ENCODE measurements at places on chromosomes 6 and 20.

GRCh38 chr20:63896264-63897105, 1.6 kb downstream of the DNAJC5 start:
- no peak for DNase-seq

DNA sequence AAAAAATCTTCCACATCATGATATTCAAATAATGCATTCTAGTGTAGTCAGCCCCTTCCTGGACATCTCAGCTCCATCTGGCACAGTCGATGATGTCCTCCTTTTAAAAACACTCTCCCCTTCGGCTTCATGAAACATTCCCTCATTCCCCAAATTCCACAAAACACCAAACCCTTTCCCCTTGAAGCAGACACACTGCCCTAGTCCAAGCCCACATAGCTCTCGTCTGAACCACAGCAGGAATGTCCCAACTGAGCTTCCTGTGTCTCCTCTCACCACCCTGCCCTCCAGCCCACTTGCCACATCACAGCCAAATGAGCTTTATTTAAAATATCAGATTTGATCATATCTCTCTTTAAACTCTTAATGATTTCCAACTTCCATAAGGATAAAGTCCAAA, 106.4 kb upstream of the CARMIL1 start:
- DNase-seq = no peak

GRCh38 chr6:7155871-7156579, 48.3 kb downstream of the RREB1 start:
- no peak for DNase-seq

- no peak for DNase-seq
These were observed 122.3 kb downstream of the KIF6 start for GRCh38 chr6:39602601-39603519.

GRCh38 chr6:110284855-110285254, 73.3 kb downstream of the METTL24 start:
- DNase-seq = no peak

DNA sequence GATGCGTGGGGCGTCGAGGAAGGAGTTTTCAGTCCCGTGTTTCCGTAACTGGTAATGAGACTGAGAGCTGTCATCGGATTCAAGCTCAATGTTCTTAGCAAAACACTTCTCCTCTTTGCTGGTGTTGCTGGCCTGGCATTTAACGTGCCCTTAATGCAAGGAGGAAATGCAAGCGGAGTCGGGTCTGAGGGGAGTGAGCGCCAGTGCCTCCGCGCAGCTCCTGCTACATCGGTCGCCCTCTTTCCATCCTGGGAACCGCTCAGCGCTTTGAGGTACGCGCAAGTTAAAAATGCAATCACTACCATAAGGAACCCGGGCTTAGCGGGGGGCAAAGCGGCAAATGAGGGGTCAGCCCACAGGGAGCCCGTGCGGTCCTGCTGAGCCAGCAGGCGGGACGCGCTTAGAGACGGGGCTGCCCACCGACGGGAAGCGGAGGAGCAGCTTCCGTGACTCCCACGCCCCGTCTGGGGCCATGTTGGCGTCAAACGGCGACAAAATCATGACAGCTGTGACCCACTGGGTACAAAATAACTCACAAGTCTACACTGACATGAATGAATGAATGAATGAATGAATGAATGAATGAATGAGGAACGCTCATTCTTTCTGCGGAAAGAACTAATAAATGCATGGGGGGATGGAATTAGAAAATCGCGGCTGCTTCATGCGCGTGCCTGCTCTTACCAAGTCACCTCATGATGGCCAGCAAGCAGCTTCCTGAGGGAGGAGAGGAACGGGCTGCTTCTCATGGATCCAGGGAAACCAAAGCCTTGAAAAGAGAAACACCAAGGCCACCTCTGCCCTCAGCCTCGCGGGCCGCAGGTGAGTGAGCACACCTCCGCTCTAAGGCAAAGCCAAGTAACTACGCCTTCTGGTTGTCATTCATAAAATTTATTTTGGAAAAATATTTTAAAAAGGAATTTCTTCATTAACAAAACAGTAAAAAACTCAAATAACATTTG, 9.3 kb downstream of the DLL1 start:
- DNase-seq = no peak

- no peak for DNase-seq
These were observed 61.4 kb downstream of the TXLNB start for GRCh38 chr6:139230391-139230840.

- no peak for DNase-seq
These were observed 5.3 kb downstream of the ZNF512B start for GRCh38 chr20:63964412-63964811.

DNA sequence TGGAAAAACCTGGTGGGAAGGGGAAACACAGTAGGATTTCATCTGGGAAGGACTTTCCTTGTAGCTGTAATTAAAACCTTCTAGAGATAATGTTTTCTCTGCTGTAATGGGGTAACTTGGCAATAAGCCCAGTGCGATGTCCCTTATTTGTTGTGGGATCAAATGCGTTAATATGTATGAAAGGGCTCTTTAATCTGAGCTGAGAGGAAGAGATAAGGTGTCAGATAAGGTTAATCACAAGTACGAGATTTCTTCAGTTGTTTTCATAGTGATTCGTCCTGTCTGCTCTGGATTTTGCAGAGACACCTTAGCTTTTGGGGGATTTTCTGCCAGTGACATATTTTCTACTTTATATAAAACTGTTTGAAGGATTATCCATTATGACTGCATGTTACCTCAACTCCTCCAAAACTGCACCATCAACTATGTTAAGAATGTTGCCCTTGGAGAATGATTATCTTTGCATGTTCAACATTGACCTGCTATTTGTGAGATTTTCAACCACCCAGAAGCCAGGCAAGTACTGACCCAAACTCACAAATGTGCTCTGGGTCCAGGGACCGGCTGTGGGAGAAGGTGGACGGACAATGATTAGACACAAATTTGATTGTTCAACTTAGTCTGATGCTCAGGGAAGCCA, 21.2 kb upstream of the ELOVL5 start:
- no peak for DNase-seq

GRCh38 chr6:84763003-84763885, 1.2 kb downstream of the TBX18 start:
- no peak for DNase-seq

DNA sequence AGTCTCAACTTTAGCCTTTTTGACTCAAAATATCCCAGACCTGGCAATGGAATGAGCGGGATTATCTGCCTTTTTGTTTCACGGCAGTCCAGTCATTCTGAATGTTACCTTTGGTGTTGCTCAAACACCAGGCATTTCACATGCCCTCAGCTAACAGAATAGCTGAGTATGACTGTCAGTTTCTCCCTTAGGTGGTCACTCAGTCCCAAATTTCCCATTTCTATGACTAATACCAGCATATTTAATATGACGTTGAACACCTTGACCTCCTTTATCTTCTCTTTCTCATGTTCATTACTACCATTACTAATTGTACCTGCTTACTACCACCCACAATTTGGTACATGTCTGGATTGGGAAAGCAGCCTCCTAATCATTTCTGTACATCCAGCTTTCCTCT, 65.2 kb downstream of the EDN1 start:
- no peak for DNase-seq

DNA sequence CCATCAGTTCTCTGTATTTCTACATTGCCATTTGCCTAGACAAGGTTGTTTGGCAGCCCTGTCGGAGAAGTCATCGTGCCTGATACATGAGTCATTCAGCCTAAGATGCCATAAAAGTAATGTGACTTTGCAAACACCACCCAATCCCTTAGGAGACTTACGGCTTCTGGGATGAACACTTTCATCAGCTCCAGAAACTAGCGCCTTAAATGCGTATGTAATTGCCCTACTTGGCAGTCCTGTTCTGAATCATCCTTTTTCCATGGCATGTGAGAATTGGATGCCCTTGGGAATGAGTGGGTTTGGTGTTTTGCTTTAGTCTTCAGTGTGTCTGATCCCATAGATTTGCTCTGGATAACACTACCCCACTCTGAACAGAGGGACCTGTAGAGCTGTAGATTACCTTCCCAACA, 158.5 kb downstream of the SASH1 start:
- DNase-seq = no peak

GRCh38 chr6:111871725-111872400, 1.4 kb downstream of the FYN start:
- no peak for DNase-seq

DNA sequence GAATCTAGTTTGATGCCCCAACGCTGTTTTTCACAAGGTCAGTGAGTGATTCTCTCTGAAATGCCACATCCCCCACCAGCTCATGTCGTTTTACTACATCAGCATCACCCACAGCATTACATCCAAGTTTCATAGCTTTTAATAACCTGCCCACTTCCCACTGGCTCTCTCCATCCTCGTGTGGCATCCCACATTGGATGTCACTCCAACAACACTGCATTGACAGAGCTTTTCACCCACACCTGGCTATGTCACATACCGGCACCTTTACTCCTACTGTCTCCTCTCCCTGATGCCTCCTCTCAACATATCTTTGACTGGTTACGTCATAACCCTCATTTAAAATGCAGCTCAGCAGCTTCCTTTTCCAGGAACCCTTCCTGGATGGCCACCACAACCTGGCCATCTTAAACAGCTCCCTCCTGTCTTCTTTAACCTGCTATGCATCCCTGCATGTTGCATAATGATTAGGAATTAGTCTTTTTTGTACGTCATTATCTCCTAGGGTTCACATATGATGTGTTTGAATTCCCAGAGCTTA, 5.0 kb upstream of the ADTRP start:
- DNase-seq = no peak

GRCh38 chr20:722822-723644, 45.3 kb downstream of the SLC52A3 start:
- no peak for DNase-seq

DNA sequence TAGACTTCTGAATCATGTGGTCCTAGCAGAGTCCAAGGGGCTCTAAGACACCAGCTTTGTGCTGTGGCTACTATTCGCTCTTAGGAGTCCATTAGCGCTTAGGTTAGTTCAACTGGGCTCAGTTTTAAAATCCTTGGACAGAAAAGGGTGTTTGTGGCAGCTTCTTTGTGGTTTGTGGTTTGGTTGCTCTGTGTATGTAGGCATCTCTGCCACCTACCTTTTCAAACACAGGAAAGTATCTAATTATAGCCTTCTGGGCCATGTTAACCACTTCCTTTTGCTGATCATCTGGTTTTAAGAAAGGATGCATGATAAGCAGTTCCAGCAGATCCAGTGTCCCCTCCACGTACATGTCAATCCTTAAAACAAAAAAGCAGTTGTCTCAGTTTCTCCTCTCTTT, 10.8 kb downstream of the GSTA4 start:
- DNase-seq = no peak

GRCh38 chr6:75528423-75528822, 34.8 kb upstream of the FILIP1 start:
- DNase-seq = no peak

GRCh38 chr6:157242791-157243190, 80.5 kb downstream of the TMEM242 start:
- no peak for DNase-seq

DNA sequence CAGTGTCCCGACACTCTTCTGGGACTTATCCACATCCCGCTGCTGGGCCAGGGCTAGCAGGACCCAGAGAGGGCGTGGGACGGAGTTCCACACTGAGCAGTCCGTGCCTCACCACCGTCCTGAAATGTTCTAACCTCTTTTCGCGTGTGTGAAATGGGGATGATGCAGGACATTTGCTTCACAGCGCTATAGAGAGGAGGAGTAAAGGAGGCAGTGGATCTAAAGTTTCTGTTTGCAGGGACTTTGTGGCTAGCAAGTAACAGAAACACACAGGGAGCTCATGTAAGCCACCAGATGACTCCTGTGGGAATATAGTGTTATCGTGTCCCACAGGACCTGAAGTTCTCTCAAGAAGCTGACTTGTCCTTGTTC, 634 bp downstream of the ITPA start:
- no peak for DNase-seq

GRCh38 chr20:22825076-22825475, 210.0 kb upstream of the SSTR4 start:
- no peak for DNase-seq

Data from cortex of kidney (tissue), 1 donor.